ENCODE measurements at places on chromosomes 6 and 20.

DNA sequence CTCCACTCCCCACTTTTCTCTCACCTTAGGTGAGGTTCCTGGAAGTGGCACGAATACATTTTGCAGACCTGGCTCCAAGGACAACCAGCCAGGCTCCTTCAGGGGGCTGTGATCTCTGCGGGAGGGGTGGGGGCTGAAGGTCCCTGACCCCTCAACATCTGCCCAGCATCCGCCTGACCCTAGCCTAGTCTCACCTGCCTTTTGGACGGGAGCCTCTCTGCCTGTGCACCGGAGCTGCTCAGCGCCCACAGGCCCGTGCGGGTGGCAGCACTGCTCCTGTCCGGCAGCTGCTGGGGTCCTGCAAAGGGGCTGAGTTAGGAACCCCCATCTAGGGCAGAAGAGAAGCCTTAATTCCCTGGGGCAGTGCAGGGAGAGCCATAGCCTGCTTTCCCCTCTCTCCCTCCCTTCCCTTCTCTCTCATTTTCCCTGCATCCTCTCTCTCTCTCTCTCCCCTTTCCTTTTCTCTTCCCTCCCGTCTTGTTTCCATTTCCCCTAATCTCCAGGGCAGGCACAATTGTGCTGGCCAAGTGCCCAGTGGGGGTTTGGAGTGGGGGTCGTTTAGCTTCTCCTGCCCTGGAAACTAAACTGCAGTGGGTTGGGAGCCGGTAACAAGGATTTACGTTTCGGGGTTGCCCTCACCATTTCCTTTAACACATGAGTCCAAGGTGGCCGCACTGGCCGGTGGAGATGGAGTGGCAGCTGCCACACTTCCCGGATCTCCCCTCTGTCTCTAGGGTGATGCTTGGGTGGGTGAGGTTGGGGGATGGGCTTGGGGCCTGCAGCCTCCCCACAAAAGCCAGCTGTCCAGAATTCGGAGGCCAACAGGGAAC lies 54.1 kb downstream of the CTCFL start:
- no peak for DNase-seq

DNA sequence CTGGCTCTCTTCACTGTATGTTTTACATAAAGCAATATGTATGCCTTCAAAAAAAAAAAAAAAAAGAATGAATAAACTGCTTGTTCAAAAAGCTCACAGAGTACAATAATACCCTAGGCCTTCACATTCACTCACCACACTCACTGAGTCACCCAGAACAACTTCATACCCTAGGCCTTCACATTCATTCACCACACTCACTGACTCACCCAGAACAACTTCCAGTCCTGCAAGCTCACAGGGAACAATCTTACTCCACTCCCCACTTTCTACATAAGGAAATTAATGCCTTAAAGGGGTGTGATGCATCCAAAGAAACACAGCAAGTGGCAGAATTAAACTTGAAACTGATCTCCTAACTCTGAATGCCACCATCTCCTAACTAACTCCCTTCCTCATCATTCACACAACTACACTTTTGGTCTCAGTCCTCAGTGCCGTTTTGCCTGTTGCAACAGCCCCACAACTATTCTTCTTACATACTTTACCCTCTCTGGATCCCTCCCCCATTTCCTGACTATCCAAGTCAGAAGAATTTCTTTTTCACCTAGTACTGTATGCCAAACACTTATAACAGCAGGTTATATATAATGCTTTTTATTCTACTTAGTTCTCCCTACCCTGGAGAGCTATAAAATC lies 34.2 kb downstream of the NHSL1 start:
- no peak for DNase-seq

DNA sequence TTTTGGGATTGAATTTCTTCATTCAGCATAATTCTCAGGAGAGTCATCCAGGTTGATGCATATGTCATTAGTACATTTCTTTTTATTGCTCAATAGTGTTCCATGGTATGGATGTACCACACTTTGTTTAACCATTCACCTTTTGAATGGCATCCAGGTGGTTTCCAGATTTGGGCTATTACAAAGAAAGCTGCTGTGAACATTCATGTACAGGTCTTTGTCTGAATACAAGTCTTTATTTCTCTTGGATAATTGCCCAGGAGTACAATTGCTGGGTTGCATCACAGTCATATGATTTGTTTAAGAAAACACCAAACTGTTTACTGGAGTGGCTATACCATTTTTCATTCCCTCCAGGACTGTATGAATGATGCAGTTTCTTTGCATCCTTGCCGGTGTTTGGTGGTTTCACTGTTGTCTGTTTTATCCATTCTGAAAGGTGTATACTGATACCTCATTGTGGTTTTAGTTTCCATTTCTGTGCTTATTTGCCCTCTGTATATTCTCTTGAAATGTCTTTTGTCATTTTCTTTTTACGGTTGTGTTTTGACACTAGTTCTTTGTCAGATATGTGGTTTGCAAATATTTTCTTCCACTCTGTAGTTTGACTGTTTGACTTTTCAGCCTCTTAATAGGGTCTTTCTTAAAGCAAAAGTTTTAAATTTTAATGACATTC lies 8.8 kb downstream of the CDKAL1 start:
- peak; percentile 38 for DNase-seq

GRCh38 chr6:25302677-25303128 lies 23.5 kb downstream of the CARMIL1 start:
- no peak for DNase-seq

Measured in activated naive CD4-positive, alpha-beta T cell treated with anti-CD3 and anti-CD28 coated beads, Interleukin-2, amount 10 ng/mL, durations not matched to agents 7 days and 5 days (primary cell).